ENCODE measurements at places on chromosomes 1 and 21.

DNA sequence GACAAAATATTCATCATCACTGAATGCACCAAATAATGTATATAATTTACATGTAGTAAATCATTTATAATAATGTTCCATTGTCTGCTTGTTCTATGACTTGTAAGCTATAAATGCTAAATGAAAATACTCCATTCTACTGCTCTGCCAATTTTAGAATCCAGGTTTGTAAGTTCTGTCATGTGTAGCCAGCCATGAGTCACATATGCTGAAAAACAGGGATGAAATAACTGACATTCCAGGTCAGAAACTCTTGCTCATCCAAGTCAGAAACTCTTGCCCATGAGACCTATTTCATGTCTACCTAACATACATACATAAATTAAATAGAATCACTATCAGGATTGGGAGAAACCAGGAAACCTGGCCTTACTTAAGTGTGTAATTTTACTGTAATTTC is 95.6 kb downstream of the ASH1L start:
- DNase-seq, result no peak

DNA sequence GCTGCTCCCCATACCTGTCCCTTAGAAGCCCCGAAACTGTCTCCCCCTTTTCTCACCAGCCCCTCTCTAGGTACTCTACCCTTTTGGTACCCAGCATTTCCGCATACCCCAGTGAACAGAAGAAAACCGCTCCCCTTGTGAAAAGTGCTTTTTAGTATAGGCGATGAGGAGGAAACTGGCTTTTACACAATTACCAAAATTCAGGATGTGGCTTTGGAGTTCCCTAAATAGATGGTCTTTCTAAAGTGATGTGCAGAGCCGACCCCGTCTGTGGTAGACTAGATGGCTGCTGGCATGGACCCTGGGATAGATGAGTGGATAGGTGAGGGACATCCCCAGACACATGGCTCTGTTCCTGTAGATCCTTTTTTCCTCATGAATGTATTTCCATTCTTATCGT is 2.6 kb upstream of the PER3 start:
- DNase-seq, result no peak

- no peak for DNase-seq
Measured at GRCh38 chr1:5436808-5437207, 555.4 kb downstream of the NPHP4 start.

GRCh38 chr1:168362991-168363390 is 82.3 kb downstream of the TBX19 start:
- peak; percentile 36 for DNase-seq

DNA sequence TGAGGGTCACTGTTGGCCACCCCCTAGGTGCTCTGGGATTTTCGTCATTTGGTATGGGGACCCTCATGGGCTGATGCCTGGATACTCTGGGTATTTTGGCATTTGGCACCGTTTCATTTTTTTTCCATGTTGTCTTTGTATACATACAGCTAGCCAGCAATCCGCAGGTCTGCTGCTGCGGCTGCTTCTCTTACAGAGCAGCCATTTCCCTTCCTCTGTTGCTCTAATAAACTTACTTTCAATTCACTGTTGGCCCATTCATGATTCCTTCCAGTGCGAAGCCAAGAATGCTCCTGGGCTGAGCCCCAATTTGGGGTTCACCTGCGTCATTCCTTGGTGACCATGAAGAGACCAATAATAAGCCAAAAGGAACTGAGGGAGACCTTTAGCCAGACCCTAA is 21.5 kb downstream of the GON4L start:
- DNase-seq, result no peak

DNA sequence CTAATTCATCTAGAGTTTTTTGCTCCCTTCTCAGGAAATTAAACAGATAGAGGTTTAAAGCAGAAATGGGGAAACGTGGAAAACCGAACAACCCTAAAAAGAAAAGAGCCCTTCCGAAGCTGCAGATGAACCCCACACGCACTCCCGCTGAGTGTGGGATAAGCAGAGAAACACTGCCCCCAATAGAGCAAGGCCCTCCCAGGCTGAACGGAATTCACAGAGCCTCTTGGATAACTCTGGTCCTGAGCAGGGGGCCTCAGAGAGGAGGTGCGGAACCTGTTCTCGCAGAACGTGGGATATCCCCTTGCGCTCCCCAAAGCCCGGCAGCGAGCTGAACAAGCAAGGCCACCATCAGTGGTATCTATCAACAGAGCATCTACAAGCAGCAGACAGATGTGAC is 44.9 kb downstream of the SSBP3 start:
- no peak for DNase-seq

- DNase-seq, result no peak
Measured at GRCh38 chr1:70033266-70033873, 172.0 kb downstream of the LRRC40 start.

DNA sequence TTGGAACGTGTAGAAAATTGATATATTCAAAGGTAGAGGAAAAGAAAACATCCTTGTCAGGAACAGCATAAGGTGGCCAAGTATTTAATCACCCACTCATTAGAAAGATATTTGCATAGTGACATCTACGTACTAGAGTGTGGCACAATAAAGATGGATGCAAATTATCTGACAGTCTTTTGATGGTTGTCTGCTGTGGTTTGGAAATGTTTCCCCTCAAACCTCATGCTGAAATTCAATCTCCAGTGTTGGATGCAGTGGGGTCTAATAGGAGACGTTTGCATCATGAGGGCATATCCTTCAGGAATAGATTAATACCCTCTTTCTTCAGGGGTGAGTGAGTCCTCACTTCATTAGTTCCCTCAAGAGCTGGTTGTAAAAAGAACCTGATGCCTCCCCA is 34.1 kb upstream of the RUNX1 start:
- no peak for DNase-seq

DNA sequence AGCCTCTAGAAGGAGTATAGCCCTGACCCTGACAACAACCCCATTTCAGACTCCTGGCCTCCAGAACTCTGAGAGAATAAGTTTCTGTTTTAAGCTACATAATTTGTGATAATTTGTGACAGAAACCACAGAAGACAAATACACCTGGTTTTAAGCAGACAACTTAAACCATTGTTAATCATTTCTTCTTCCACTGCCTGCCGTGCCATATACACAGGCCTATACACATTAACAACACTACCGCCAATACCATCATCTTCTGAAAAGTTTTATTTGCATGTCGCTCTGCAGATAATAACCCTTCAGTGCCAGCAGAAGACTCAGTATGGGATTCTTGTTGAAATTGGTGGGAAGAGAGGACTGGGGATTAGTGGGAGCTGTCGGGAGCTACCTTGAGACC is 39.9 kb upstream of the KRTAP19-8 start:
- DNase-seq, result no peak

DNA sequence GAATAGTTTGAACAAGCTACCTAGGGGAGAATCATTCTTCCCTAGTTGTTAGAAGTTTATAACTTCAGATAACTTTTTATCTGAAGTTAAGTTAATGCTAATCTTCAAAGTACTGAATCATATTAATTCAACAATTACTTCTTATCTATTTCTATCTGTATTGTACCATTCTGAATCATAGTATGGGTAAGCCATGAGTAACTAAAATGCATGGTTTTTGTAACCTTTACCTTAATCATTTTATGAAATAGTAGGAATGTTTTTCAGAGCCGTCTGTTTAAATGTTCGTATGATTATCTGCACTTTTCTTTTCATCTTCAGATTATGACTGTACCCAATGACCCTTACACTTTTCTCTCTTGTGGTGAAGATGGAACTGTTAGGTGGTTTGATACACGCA is 50.3 kb upstream of the MPC2 start:
- DNase-seq, result no peak

- no peak for DNase-seq
Measured at GRCh38 chr1:246096356-246096755, 410.7 kb downstream of the SMYD3 start.

DNA sequence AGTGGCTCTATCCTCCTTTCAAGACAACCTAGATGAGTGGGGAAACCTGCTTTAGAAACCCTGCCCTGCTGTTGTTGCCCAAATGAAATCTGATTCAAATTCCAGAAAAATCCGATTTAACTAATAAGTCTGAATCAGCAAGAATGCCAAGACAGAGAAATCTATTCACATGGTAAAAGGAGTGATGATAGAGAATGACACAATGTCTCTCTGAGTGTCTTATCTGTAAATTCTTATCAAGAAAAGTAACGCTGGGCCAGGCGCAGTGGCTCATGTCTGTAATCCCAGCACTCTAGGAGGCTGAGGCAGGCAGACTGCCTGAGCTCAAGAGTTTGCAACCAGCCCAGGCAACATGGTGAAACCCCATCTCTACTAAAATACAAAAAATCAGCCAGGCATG is 13.7 kb upstream of the GUCA2A start:
- no peak for DNase-seq

- no peak for DNase-seq
Measured at GRCh38 chr1:168623003-168623828, 46.8 kb downstream of the XCL1 start.

- no peak for DNase-seq
Measured at GRCh38 chr1:41497056-41497440, 12.6 kb upstream of the EDN2 start.

- no peak for DNase-seq
Measured at GRCh38 chr1:38701088-38701487, 158.5 kb downstream of the RRAGC start.

GRCh38 chr1:164709541-164710278 is 150.7 kb downstream of the PBX1 start:
- no peak for DNase-seq

GRCh38 chr1:24409535-24409934 is 4.0 kb downstream of the STPG1 start:
- DNase-seq, result no peak

- DNase-seq, result no peak
Measured at GRCh38 chr1:85330711-85331290, 54.4 kb upstream of the BCL10 start.

GRCh38 chr1:168742994-168743650 is 14.1 kb upstream of the DPT start:
- DNase-seq, result no peak

- DNase-seq, result peak; percentile 79
Measured at GRCh38 chr1:31669786-31670592, 25.3 kb upstream of the PEF1 start.

DNA sequence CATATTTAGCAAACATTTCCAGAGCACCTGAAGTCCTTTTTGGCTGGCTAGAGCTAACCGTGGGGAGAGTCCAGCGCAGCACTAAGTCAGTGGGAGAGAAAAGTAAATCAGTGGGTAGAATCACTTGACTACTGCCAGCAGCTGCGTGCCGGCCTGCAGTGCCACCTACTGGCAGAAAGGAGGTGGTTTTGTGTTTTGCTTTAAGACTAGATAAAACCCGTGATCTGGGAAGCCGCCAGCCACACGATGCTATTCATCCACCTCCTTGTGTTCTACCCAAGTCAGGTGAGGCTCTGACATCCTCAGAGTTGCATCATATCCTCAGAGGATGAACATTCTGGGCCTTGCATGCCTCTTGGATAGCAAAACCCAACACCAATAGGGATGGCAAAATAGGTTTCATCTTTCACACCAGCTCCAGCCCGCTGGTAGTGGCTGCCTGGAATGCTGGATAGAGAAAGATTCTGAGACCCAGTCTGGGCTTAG is 14.1 kb upstream of the HEYL start:
- DNase-seq, result no peak

DNA sequence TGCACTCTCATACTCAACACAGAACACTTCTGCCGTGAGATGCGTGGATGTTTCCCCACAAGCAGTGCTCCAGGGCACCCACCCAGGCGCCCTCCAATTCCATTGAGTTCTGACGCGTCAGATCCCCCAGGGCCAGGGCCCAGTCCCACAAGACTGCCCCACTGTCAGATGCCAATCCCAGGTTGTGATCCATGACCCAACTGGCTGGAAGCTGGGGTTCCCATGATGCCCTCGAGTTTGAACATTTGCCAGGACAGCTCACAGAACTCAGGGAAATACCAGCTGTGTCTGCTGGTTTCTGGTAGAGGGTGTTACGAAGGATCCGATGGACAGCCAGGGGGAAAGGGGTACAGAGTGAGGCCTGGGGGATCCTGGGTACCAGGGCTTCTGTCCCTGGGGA is 58.4 kb downstream of the AGPAT3 start:
- DNase-seq, result no peak

DNA sequence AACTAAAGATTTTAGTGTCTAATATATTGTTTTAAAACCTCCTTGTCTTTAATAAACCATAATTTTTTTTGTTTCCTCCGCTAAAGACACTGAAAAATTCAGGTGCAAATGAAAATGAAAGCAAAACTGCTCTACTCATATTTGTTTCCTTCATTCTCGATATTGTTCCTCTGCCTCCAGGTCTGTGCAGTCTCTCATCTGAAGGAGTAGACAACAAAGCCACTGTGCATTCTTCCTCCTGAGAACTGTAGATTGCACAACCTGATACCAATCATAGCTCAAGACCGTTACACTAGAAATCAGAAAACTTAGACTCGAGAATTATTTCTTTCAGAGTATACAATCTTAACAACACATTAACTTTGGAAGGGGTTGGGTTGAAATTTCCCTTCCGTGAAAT is 373.1 kb upstream of the CXADR start:
- DNase-seq, result peak; percentile 28

DNA sequence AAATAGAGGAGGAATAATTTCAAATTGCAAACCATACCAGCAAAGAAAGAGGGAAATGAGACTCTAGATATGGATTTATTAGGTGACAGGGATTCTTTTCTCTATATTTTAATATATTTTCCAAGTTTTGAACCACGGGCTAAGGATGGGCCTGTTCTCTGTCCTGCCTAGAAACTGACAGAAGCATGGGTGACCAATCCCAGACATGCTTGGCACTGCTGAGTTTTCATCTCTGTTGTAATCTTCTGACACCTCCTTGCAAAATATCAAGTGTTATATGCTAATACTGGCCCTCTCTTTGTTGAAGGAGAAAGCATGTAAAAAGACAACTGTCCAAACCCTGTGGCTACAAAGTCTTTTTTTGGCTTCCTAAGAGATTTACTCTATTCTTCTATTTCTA is 774 bp upstream of the ANGPTL7 start:
- DNase-seq, result no peak

DNA sequence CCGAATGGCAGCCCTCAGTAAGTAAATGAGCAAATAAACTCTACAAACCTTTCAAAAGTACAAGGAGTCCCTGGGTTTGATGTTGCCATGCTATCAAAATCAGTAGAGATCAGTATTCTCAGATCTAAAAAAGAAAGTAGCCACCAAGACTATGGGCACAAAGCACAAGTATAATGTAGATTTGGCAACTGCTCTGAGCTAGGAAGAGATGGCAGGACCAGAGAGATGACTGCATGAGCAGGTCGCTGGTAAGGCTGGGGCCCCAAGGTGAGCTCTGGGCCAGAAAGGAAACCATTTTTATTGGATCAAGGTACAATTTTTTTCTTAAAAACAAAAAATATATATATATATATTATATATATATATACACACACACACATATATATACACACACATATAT is 3.1 kb upstream of the ADORA3 start:
- no peak for DNase-seq

Data from T47D (cell line).